ENCODE measurements at places on chromosomes 4 and X.

GRCh38 chrX:108072746-108073145 lies 18.6 kb downstream of the PSMD10 start:
- no peak for DNase-seq

- no peak for DNase-seq
Measured at GRCh38 chrX:153074935-153075334, 2.7 kb downstream of the PNMA6A start.

- no peak for DNase-seq
Measured at GRCh38 chr4:74466242-74466641, 21.3 kb downstream of the AREG start.

DNA sequence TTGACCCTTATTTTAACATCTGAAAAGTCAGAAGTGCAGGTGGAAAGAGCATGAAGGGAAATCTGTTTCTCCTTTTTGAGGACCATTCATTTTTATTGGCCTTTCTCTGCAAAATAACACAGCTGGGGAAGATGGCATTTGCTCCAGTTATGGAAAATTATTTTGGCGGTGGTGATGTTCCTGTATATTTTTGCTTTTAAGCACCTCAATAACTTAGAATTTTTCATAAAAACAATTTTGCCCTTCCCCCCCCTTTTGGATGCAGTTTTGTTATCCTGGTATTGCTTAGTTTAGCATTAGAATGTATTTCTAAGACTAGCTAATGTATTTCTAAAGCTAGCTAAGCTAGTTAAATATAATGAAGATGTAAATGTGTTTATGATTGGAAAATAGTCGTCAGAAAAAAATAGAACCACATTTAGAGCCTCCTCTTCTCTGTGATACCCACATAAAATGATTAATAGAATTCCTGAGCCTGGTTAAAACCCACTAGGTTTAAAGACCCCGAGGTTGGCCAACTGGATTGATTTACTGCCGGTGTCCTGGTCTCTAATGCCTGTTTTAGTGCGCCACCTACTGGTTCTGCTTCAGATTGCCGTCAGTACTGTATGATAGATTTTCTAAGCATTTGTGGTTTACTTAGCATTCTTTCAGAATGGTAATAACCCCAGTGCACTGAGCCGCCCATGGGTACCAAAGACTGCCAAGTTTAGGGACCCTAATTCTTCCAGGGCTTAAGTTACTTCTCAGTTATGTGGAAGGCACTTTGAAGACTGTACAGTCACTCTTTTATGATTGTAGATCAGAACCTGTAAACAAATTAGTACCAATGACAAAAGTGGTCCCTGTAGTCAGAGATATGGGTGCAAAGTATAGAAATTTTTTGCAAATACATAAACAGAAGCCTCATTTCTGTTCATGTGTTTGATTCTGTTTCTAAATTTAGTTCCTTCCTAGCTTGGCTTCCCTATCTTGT lies 11.4 kb downstream of the KLF3 start:
- peak; percentile 43 for DNase-seq

DNA sequence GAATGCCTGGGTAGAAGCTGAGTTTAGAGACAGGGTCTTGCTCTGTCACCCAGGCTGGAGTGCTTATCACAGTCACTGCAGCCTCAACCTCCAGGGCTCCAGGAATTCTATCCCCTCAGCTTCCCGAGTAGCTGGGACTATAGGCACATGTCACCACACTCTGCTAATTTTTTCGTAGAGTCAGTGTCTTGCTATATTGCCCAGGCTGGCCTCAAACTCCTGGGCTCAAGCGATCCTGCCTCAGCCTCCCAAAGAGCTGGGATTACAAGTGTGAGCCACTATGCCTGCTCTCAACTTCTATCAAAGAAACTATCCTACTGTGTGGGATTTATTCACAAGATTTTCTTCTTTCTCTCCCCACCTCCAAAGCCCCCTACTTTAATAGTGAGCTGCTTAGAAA lies 15.7 kb downstream of the MAPK10 start:
- no peak for DNase-seq

- DNase-seq: no peak
Measured at GRCh38 chrX:84248226-84248625, 60.2 kb upstream of the RPS6KA6 start.

DNA sequence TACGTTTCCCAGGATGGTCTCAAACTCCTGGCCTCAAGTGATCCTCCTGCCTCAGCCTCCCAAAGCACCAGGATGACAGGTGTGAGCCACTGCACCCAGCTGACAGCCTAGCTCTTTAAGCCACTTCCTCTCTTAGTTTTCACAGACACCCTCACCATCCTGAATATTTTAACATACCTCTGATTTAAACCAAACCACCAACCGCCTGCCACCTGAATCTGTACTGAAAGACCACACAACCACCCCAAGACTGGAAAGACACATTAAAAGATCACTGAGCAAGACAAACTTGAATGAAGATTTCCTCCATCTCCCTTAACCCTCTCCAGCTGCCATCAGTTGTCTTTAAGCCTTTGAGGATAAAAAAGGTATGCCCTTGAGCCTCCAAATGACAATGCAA lies 110.6 kb downstream of the SH3KBP1 start:
- no peak for DNase-seq

- no peak for DNase-seq
Measured at GRCh38 chr4:41741354-41741753, 7.2 kb downstream of the PHOX2B start.

DNA sequence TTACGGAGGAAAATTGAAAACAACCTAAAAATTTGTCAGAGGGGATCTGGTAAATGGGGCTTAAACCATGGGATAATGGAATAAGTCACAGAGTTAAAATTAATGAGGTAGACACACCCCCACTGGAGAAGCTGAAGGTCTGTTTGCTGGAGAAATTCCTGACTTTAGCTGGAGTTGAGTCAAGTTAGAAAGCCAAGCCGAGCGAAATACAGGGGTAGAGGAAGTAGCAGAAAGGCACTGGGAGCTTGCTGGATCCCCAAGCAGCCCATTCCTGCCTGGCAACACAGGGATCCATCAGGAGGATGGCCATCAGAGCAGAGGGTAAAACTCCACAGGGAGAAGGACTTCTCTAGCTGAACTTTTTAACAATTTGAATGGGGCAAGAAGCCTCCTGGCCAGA lies 163.8 kb downstream of the ATRX start:
- DNase-seq: no peak

All from GM12891 (cell line).